ENCODE measurements at places on chromosomes 12 and 14.

DNA sequence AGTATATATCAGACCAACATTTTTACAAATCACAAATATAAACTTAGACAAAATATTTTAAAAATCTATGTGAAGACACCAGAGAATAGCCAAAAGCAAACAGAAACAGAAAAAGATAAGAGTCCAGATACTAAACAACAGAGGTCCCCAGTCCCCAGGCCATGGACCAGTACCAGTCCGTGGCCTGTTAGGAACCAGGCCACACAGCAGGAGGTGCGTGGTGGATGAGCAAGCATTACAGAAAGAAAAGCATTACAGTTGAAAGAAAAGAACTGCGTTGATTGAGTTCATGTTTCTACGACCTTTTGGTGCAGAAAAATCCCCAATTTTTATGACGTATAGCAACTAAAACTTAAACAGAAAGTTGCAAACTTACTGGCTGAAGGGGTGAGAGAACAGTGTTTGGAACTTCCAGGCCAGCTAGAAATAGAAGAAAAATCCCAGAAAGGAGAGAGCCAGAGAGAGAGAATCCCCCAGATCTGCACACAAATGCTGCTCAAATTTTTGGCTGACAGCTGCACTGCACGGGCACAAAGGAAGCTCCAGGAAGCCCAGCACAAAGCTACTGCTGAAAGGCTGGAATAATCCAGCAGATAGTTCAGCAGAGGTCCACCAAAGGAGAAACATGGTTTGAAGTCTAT is 159.6 kb upstream of the C14orf180 start:
- no peak for DNase-seq

- DNase-seq = no peak
These were observed 405.6 kb downstream of the GLT1D1 start for GRCh38 chr12:129258781-129259318.

DNA sequence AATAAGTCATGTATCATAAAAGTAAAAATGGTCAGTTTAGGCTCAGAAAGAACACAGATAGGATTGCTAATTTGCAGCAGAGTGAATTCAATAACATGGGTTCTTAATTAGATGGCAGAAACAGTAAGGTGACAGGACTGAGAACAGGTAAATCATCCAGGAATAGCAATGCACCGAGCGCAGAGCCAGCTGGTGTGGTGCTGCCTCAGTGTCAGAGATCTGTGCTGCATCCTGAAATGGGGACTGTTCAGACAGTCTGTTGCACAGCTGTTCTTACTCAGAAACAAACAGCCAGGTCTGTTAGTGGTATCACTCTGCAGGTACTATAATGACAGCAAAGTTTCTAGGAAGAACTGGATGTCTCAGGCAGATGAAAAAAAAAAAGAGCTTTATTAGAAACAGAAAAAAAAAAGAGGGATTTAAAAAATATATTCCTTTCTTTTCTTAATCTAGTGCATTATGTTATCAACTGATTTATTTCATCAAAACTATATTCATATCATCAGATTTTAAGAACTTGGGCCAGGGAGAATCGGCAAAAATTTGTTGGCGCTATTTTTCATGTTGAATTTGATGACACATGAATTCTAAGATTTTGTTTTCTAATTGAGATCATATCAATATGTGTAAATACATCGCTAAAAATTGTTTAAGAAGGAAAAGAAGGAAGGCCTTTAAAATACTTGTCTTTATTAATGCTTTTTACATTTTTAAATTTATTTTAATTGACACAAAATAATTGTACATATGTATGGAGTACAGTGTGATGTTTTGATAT is 501.8 kb downstream of the PRKD1 start:
- DNase-seq = no peak

- no peak for DNase-seq
These were observed 21.1 kb downstream of the GSC start for GRCh38 chr14:94748667-94749347.

GRCh38 chr14:101034986-101035385 is 131.5 kb upstream of the RTL1 start:
- DNase-seq = no peak

GRCh38 chr14:57961786-57962060 is 95.8 kb upstream of the SLC35F4 start:
- DNase-seq = no peak

DNA sequence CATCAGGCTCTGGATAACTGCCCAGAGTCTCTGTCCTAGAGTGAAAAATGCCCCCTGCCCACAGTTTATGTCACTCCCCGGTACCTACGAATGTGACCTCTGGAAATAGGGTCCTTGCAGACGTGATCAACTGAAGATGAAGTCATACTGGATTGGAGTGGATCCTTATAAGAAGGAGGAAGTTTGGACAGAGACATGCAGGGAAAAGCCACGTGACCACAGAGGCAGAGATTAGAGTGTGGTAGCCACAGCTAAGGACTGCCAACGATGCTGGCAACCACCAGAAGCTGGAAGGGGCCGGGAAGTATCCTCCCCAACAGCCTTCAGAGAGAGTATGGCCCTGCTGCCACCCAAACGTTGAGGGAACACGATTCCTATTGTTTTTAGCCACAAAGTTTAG is 101.2 kb upstream of the NCOR2 start:
- DNase-seq = no peak

DNA sequence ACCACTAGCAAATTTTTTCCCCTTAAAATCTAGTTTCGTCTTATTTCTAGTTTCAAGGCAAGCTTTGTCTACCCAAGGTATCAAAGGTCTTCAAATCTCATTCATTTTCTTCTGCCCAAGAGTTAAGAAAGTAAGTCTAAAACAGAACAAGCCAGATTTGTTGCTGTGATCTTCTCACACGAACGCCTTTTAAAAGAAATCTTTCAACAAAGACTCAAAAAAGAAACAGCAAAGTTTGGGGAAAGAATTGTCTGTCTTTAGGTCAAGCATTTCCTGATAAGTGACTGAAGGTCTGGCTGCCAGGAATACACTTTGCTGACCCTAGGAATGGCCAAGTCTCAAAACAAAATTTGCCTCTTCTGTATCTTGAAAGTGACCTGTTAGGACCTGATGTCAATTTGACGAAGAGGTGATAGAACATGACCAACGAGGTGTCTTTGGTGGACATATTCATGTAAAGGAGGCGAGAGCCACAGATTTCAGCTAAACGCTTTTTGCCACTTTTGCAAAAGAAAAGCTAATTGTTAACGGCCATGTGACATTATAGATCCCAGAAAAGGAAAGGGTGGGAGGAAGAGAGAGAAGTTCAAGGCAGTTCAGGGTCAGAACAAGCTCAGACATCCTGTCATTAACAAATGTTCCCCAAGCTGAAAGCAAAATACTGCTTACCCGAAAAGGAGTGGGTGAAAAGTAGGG is 1.7 kb downstream of the CDK17 start:
- no peak for DNase-seq

DNA sequence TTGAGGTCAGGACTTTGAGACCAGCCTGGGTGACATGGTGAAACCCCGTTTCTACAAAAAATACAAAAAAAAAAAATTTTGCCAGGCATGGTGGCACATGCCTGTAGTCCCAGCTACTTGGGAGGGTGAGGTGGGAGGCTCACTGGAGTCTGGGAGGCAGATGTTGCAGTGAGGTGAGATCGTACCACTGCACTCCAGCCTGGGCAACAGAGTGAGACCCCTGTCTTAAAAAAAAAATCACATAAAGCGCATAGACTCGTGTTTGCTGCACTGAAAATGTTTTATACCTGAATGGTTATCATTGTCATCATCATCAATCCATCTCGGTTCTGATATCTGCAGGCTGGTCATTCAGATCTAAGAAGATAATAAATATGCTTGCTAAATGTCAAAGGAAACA is 24.8 kb upstream of the VPS37B start:
- DNase-seq = no peak

GRCh38 chr14:95144849-95145248 is 12.5 kb downstream of the DICER1 start:
- DNase-seq = no peak

DNA sequence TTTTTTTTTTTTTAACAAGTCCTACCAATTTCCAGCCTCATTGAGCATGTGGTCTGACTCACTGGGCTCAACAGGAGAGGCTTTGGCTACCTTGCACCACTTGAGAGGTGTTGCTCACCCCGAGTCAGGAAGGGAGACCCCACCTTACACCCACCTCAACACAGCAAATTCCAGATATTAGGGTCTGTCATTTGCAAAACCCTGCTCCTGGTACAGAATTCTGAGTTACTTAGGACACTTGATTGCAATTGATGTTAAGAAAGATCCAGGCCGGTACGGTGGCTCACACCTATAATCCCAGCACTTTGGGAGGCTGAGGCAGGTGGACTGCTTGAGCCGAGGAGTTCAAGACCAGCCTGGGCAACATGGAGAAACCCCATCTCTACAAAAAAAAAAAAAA is 14.1 kb downstream of the DGLUCY start:
- no peak for DNase-seq

- no peak for DNase-seq
These were observed 812 bp downstream of the NABP2 start for GRCh38 chr12:56224954-56225353.

DNA sequence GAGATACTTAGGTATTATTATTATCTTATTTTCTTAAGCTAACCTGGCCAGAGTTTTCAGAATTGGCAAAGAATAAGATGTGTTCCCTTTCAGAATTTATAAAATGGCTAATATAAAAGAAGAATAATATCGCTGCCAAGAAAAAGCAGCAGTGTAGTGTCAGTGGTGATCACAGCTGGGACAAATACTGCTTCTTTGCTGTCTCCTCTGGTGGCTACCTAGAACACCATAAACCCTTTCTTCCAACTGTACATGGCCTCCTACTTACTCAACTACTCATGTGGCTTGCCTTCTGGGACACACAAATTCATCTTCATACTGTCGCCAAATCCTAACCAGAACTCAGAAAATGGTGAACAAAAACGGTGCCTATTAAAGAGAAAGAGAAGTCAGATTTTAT is 72.7 kb downstream of the MED13L start:
- no peak for DNase-seq
